Foreskin fibroblast (primary cell): ENCODE measurements at places on chromosomes 16 and 17.

DNA sequence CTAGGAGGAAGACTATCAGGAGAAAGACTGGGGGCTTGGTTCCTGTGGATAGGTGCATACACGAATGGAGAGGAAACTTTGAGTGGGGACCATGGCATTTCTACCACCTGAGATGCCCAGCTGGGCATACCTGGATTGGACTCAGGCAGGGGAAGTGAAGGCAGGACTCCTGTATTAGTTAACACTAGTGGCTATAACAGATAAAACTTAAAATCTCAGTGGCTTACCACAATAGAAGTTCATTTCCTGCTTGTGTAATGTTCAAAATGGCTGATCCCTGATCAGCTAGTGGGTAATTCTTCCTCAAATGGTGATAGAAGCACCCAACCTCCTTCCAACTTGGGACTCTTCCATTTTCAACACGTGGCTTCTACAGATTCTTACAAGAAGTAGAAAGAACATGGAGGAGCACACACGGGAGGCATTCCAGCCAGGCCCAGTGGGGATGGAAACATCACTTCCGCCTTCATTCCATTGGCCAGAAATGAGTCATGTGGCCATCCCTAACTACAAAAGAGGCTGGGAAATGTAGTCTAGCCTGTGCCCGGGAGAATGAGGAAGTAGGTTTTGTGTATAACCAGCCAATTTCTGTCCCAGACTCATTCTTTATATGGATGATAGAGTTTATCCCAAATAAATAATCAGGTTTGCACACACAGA, 112.1 kb downstream of the UTP18 start:
- DNase-seq = peak; percentile 24

- DNase-seq = peak; percentile 86
Observed at GRCh38 chr16:64892835-64893785, 228.8 kb downstream of the CDH11 start.

DNA sequence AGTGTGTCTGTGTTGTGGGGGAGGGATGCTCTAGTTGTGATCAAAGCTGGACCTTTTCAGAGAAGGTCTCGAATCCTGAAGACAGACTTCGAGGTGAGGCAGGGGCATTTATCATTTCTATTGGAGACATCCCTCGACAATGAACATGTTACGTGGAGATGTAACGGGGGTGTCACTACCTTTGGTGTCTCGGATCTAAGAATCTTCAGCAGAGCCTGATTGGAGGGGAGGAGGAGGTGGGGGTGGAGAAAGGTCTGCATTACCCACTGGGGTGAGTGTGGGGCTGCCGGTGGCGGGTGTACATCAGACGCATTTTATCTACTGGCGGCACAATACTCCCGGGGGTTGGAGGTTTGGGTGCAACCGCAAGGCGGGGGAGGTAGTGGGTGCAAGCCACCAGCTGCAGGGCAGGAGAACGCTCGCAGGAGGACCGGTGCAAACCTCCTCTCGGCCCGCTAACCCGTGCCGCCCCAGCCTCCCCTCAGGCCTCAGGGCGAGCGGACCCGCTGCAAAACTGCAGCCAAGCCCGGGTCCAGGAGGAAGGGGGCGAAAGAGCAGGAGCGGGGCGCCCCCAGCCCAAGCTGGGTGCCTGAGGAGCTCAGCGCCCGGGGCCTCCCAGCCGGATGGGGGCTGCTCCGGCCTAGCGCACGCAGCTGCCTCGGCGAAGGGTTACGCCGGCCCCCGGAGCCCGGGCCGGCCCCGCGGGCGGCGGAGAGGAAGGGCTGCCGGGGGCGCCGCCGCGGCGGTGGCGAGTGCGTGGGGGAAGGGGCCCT, 735 bp downstream of the ZNF652 start:
- no peak for DNase-seq

GRCh38 chr16:81036751-81037350, 1.2 kb downstream of the ATMIN start:
- DNase-seq = peak; percentile 20

GRCh38 chr17:44892250-44892649, 7.0 kb downstream of the EFTUD2 start:
- DNase-seq = no peak

- no peak for DNase-seq
Observed at GRCh38 chr16:15641753-15642556, 999 bp downstream of the MARF1 start.

- no peak for DNase-seq
Observed at GRCh38 chr16:17370731-17371285, 100.0 kb downstream of the XYLT1 start.

DNA sequence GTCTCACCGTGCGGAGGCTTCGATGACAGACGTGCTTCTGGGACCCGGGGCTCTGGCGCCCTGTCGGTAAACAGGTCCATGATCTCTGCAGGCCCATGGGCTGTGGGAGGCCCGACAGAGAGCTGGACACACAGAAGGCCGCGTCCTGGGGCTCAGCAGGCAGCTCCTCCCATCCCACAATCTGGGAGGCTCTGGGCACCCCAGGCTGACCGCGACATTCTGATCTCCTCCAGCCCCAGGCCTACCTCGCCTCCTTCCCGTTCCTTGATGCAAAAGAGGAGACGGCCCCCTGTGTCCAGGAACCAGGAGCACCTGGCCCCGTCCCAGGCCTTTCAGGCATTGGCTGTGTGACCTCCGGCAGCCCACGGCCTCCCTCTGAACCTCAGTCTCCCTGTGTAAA, 23.3 kb downstream of the TRARG1 start:
- DNase-seq = no peak

GRCh38 chr17:77332981-77333685, 192.4 kb downstream of the SEC14L1 start:
- DNase-seq = peak; percentile 95

GRCh38 chr17:45719335-45720071, 64.6 kb upstream of the CRHR1 start:
- DNase-seq = peak; percentile 64

- no peak for DNase-seq
Observed at GRCh38 chr17:31415004-31415454, 23.6 kb downstream of the RAB11FIP4 start.

DNA sequence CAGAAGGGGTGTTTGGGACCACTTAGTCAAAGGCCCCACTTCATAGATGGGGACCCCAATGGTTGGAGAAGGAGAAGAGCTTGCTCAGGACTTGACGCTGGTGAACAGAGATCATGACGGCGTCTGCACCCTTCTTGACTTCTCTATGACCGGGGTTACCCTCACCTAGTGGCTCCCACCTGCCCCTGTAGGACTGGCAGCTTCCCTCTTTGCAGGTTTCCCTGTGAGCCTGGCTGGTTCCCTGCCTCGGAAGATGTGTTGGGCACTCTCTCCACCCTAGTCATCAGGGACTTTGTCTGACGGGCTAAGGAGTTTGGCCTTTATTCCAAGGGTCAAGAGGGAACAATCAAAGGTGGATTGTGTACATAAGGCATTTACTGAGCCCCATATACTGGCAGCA, 22.7 kb downstream of the TBX4 start:
- no peak for DNase-seq

DNA sequence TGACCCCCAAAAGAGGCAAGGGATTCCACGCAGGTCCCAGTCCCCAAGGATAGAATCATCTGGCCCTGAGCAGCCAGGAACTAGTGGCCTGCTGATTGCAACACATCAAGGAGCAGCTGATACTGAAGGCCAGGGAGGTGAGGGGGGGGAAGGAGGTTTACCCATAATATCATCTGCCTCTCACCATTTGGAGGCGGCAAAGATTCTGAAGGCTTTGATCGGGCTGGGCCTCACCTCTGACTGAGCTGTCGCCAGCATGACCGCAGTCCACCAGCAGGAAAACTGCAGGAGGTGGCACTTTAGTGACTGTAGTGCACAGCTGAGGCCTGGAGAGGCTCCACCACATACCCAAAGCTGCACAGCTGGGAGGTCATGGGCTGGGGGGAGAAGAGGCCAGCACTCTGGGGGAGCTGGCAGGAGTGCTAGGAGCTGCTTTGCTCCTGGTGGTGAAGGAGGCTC, 20.5 kb upstream of the ITGA3 start:
- peak; percentile 47 for DNase-seq

DNA sequence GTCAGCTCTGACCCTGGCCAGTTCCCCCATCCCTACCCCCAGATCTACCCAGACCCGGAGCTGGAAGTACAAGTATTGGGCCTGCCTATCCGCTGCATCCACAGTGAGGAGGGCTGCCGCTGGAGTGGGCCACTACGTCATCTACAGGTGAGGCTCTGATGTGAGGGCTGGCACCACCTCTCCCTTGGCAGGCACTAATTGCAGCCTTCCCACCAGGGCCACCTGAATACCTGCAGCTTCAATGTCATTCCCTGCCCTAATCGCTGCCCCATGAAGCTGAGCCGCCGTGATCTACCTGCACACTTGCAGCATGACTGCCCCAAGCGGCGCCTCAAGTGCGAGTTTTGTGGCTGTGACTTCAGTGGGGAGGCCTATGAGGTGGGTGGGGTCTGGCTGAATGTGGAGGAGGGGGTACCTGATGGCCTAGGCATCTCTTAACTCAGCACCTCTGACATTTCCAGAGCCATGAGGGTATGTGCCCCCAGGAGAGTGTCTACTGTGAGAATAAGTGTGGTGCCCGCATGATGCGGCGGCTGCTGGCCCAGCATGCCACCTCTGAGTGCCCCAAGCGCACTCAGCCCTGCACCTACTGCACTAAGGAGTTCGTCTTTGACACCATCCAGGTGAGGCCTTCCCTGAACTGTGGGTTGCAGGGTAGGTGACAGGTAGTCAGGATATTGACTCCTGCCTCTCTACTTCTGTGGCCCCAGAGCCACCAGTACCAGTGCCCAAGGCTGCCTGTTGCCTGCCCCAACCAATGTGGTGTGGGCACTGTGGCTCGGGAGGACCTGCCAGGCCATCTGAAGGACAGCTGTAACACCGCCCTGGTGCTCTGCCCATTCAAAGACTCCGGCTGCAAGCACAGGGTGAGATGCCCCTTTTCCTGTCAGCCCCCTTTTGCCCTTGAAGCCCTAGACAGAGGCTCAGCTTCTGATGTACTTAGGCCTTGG, 4.3 kb downstream of the TRAF4 start:
- no peak for DNase-seq

- no peak for DNase-seq
Observed at GRCh38 chr17:30567231-30568116, 90.3 kb downstream of the GOSR1 start.

DNA sequence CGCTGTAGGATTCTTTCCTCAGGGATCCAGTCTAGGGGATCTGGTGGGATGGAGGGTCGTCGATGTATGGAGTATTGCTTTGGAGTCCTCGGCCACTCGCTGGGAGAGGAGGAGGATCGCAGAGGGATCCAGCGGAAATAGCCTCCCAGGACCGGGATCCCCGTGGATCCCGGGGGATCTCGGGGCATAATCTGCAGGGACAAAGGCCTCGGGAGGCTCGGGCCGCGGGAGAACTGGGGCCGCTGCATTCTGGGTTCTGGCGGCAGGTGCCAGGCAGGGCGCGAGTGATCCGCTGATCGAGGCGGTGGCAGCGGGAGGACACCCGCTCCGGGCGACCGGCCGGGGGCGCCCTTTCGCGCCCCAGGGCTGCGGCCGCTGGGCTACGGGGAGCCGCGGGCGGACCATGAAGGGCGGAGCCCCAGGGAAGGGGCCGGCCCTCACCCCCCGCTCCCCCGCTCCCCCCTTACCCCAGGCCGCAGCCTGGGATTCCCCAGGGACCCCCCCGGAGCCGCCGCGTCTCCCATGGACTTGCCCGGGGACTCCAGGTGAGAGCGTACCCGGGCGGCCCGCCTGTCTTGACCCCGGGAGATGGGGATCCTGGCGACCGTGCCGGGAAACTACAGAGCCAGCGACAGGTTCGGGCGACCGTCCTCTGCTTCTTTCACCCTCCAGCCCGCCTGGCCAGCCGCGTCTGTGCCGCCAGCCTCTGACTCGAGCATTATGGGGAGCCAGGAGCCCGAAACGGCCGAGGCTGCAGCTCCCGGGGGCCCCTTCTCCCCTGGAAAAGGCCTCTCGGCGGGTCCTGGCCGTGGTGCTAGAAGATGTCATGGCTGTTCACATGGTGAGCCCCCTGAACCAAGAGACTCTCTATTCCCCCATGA, 604 bp downstream of the PRR14 start:
- DNase-seq = peak; percentile 71

GRCh38 chr16:54237-54581, 581 bp downstream of the SNRNP25 start:
- no peak for DNase-seq

DNA sequence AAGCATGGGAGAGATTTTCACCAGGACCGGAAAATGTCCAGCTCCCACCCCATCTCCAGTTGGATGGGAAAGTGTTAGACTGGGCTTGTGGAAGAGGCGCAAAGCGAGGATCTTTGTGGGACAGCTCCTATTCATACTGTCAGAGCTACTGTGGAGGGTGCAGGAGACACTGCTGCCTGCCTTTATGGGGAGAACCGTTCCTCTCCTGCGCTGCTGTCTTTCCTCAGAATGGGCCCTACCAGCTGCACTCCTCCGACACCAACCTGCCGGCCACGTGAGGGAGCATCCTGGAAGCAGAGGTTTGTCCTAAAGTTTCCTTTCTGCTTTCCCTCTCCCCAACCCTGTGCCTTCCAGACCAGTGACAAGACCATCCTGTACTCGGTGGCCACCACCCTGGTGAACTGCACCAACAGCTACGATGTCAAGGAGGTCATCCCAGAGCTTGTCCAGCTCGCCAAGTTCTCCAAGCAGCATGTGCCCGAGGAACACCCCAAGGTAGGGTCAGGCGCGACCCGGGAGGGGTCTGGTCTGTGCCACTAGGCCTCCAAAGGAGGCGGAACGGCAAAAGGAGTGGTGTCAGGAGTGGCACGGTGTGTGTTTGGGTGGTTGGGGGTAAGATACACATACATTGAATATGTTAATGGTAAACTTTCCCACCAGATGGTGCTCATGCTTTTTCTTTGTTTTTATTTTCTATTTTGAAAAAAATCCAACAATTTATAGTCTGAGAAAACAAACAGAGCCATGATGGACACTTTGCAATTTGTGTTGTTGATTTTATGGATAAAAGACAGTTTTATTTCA, 23.0 kb downstream of the SLC35G3 start:
- no peak for DNase-seq

GRCh38 chr16:2689968-2690801, 7.9 kb downstream of the KCTD5 start:
- no peak for DNase-seq

DNA sequence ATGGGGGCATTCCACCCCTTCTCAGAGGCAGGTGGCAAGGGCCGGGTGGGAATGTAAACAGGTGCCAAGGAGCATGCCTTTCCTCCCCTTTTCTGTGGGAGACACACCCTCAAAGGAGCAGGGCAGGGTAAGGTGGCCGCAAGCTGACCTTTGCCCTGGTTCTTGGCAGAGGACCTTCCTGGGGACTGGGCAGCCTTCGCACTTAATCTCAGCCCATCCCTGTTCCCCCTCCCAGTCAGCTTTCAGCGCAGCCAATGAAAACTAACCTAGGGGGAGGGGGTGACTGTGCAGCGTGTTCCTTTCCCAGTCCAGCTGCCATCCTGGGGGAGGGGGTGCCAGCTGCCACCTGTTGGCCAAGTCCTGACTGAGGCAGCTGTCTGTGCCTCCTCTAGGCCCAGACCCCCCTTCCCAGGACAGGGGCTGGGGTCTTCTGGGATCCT, 2.8 kb downstream of the TRAF4 start:
- DNase-seq = no peak

DNA sequence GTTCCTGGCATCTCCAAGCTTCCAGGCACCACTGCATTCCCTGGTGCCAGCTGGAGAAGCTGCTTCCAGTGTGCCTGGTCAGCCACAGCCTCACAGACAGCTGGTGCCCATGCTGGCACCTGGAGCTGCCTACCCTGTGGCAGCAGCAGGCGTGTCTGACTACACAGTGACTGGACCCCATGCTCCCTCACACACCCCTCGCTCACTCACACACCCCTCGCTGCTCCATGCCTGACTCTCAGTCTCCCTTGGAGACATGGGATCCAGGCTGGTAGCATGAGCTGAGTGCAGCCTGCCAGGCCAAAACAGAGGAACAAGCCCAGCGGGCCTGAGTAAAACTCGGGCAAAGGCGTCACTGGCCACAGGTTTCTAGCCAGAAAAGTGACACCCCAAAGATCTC, 59.1 kb upstream of the SMIM36 start:
- DNase-seq = peak; percentile 20

- no peak for DNase-seq
Observed at GRCh38 chr16:84053237-84053636, 10.6 kb upstream of the SLC38A8 start.
